ENCODE measurements at places on chromosomes 11 and 22.
A peak's percentile ranks its signal among the peaks of the same experiment; 100 is the strongest.

DNA sequence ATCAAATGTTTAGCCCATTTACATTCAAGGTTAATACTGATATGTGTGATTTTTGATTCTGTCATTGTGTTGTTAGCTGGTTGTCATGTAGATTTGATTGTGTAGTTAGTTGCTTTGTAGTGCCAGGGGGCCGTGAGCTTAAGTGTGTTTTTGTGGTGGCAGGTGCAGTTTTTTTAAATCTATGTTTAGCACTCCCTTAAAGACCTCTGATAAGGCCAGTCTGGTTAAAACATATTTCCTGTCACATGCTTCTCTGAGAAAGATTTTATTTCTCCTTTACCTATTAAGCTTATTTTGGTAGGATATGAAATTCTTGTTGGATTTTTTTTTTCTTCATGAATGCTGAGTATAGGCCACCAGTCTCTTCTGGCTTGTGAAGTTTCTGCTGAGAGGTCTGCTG is 540.6 kb downstream of the LUZP2 start:
- no peak for DNase-seq

DNA sequence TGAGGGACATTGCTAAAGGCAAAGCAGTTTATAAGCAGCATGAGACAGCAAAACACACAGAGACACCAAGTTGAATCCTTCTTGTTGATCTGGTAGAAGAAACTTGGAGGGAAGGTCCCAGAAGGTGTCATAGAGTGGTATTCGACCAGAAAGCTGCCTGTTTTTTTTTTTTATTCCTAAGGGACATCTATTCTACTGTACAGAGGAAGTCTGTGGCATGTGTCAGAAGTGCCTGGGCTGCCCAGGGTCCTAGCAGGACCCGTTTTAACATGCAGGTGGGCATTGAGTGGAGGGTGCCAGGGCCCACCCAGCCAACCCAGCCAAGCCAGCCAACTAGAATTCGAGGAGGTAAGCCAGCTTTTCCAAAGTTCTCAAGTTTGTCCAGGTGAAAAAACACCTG is 68.0 kb upstream of the ATXN10 start:
- no peak for DNase-seq

DNA sequence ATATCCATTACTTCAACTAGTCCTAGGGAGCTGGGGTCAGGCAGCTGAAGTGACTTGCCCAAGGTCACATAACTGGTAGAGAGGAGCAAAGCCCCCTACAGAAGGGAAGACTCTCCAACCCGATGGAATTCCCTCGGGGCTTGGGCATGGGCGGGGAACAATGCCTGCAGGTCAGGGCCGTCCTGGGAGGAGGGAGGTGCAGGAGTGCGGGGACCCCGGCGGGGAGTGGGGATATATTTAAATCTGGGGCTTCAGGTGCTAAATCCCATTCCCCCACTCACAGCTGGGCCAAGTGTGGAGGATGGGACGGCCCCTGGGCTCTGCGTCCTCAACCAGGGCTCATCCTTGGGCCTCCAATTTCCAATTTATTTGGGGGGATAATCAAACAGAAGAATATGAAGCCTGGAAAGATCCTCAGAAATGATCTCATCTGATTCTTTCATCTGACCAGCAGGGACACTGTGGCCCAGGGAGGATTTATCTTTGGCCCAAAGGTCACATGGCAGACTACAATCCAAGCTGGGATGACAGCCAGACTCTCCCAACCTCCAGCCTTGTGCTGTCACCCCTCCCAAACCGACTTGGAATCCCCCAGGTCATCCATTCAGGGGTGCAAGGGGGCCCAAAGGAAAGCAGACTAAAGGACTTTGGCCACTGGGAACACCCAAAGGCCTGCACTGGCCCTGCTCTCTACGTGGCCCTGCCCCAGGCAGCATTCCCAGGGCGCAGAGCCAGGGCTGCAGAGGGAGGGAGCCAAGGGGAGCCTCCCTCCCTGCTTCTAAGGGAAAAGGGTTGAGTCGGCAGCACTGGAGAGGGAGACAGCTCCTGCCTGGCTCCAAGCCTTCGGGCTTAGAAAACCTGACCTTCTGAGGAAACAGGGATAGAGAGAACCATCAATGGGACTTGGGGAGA is 8.7 kb upstream of the C1QTNF6 start:
- no peak for DNase-seq

- DNase-seq, result no peak
Observed at GRCh38 chr11:131688048-131688693, 317.8 kb downstream of the NTM start.

GRCh38 chr22:49997251-49997599 is 15.3 kb downstream of the IL17REL start:
- DNase-seq, result no peak

GRCh38 chr11:108436594-108436993 is 30.7 kb downstream of the C11orf65 start:
- DNase-seq, result no peak

GRCh38 chr11:2699185-2699530 is 636 bp downstream of the KCNQ1OT1 start:
- DNase-seq, result no peak

GRCh38 chr11:1202776-1203504 is 19.9 kb upstream of the MUC5B start:
- peak; percentile 64 for DNase-seq
